ENCODE measurements at places on chromosomes 3 and 15.

DNA sequence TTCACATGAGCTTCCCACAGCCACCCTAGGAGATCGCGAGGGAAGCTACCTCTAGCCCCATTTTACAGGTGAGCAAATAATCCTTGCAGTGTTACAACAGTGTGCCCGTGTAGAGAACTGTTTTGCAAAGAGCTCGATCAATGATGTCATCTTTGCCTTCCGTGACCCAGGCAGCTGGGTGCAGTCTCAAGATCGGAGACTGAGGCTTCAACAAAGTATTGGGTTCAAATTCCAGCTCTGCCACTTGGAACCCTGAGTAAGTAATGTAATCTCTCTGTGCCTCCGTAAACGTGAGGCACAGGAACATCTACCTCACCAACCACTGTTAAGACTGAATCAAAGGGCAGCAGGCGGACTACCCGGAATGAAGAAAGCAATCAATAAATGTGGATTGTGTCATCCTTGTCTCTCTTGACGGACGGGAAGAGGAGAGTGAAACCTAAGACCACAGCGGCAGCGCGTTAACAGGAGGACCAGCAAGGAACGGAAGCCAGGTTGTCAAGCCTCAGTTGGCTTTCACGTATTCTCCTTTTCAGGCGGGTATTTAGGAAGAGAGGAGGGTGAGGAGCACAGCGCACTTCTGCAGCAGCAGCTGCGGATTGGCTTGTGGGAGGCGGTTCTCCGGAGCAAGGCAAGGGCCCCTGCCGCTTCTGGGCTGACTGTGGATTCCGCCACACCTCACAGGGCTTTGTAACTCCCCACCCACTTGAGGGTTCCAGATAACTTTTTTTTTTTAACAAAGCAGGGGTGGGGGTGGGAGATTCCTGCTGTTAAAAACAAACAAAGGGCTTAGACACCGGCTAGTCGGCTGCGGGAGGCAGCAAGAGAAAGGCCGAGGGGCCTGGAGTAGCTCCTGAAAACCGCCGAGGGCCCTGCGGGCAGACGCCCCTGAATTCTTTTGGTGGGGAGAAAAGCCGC, 1.5 kb upstream of the SMAD3 start:
- no peak for DNase-seq

DNA sequence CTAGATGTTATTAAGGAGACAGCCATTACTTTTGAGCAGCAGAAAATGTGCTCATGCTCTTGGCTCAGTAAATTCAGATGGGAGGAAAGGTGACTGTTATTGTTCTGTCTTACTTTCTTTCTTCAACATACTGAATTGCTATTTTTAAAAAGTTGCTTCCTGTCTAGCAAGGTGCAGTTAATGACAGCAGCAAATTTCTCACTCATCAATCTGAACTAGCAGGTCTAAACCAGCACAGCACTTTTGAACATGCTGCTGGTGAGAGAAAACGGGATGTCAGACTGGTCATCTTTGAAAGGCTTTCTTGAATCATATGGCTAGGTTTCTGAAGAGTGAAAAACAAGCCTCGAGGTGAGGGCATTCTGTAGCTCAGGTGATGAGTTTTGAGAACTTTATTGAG, 384.7 kb downstream of the MFSD1 start:
- no peak for DNase-seq

DNA sequence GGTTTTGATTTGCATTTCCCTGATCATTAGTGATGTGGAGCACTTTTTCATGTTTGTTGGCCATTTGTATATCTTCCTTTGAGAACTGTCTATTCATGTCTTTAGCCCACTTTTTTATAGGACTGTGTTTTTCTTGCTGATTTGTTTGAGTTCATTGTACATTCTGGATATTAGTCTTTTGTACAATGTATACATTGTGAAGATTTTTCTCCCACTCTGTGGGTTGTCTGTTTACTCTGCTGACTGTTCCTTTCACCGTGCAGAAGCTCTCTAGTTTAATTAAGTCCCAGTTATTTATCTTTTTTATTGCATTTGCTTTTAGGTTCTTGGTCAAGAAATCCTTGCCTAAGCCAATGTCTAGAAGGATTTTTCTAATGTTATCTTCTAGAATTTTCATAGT, 91.1 kb upstream of the ATP11B start:
- DNase-seq, result no peak

DNA sequence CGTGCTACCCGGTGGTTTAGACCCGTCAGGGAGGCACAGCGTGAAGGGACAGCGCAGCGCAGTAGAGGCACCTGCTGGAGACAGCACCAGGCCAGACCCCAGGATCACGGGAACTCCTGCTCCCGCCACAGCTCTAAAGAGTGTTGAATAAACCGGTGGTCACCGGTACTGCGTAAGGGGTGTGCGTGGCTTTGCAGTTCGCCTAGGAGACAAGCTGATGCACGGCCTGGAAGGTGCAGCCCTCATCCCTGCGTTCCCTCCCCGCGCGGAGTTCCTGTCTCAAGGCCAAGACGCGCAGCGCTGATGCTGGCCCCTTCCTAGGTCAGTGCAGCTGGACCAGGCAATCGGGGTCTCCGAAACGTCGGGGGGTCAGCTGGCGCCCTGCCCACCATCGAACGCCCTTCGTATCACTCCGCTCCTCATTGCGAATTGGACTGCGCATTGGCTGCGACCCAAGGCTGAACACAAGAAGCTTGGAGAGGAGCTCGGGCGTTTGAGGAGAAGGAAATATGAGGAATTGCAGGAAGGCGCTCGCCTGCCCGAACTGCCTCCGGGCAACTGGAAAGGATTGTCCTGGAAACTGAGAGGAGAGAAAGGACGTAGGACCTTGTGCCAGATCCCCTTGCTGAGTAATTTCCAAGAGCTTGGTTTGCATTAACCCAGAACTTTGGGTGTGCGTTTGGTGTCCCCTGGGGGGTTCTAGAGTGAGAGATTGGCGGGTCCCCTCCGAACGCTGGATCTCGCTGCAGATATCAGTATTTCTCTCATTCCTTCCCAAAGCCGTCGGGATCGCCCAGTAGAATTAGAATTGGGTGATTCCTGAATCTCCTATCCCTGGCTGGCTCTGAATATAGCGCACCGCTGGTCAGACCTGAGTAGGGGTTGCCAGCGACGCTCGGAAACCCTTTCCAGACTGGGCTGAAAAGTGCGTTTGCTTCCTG, 2.3 kb upstream of the SOX14 start:
- DNase-seq, result no peak

DNA sequence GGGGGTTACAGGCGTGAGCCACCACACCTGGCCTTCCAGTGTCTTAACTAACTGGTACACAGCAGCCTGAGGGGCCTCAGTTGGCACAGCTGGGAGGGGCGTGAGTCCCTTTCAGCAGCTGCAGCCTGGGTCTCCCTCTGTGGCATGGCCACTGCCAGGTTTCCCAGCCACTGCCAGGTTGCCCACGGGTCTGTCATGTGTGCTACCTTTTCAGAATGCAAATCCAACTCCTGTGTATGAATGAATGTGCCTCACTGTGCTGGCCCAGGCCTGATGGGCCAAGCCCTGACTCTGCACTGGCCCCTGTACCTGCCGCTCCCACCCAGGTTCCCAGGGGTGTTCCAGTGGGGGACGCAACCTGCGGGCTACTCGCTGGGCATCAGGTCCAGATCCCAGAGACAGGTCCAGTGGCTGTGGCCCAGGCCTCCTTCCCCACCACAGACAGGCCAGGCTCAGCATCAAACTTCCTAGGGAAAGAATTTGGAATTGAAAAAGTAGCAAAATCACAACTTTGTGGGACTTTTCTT, 26.0 kb downstream of the WHAMM start:
- no peak for DNase-seq

DNA sequence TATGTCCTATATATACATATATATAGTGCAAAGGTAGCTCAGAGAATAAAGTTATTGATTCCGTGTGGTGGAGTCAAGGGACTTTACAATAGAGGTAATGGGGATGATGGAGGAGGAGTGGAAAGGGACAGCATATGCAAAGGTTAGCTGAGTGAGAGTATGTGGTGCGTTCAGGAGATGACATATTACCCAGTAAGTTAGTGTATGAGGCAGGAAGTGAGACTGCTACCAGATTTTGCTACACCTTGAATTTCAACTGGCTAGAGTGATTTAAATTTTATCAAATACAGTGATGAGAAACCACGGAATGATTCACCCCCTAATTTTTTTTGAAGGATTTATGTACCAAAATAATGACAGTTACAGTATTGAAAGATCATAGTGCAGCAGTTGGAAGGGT, 2.8 kb downstream of the ACTL6A start:
- DNase-seq, result no peak

- no peak for DNase-seq
Measured at GRCh38 chr3:186340204-186340603, 21.8 kb downstream of the DGKG start.

- no peak for DNase-seq
Measured at GRCh38 chr3:12234906-12235305, 54.0 kb upstream of the PPARG start.

DNA sequence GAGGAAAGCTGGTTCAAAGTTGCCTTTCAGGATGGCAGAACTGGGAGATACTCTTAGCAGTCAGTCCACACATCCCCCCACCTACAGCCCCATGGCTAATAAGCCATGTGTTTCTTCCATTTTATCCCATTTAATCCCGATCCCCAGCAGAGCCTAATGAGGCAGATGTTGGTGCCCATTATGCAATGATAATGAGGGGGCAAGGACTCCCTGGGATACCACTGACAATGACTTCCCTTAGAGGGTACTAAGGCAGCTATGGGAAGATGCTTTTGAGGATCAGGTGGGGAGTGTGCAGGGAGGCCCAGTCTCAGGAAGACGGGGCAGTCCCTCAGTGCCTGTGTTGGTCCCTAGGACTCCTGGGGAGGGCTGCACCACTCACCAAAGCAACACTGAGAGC, 43.8 kb upstream of the TBC1D21 start:
- DNase-seq, result no peak

DNA sequence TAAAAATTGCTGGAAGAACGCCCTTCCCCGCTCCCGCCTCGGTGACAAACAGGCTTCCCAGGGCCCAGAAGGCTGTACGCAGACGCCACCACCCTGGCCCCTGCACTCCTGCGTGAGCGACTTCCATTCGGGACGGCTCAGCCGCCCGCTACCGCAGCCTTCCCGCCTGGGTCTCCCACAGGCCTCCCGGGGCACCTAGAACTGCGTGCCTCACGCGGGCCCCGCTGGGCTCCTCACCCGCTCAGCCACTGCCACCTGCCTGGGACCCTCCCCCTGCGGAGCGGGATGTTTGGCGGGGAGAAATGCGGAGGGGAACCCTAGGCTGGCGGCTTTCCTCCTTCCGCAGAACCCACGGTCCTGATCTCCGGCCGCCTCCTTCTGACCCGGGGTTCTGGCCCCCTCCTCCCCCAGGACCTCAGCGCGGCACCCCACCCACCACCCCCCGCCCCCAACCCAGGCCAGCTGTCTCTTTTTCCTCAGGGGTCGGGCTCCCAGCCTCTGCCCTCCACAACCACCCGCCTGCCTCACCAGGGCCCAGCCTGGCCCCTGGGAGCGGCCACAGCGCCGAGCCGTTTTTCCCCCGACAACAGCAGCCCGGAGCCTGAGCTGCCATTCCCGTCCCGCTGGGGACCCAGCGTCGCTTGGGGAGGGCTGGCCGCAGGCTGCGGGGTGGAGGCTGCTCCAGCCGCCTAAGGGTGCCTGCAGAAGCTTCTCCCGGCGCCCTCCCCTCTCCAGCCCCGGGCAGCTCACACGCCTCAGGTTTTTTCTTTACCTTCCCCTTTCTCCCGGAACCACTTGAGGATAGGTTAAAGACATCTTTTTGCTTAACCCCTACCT, 27.6 kb upstream of the RAB7A start:
- no peak for DNase-seq

DNA sequence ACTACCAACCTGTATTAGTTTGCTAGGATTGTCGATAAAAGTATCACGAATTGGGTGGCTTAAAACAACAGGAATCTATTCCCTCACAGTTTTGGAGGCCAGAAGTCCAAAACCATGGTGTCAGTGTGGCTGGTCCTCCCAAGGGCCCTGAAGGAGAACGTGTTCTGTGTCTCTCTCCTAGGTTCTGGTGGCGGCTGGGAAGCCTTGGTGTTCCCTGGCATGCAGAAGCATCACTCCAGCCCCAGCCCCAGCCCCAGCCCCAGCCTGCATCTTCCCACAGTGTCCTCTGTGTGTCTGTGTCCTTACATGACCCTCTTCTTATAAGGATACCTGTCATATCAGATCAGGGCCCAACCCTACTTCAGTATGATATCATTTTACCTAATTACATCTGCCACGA, 272.5 kb upstream of the LYSMD4 start:
- DNase-seq, result no peak

DNA sequence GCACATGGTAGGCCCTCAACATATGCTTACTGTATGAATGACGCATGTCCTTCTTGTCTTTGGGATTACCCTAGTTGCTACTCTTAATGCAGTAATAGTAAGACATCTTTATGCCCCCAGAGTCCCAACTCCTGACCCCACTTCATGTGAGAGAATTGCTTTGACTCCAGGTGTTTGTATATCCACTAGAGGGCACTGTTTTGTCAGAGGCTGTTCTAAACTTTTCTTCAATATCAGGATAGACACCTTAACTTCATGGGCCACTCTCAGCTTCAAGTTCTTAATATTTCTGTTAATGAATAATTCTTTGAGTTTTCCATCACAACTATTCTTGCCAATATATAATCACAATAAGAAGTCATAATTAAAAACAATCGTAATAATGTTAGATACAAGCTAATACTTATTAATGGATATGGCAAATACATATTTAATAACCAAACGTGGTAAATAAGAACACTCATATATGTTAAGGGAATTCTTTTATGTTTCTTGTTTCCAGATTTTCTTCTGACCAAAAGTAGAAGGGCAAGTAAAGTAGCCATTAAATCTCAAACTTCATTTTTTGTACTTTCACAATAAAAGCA, 337.2 kb upstream of the DNAJC19 start:
- DNase-seq, result peak; percentile 11

DNA sequence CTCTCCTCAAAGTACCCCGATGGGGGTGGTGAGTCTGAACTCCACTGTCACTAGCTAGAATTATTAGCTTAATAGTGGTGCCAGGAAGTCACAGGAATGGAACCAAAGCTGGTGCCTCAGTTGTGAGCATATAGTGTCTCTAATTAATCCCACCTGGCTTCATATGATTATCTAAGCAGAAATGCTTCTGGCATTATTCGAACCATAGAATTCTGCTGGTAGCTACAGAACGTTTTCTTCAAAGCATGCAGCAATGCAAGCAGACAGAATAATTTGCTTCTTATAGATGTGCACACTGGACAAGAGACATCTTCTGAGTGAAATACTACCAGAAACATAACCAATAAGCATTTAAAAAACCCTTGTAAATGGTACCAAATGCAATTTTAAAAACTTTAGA, 160.9 kb downstream of the IMPG2 start:
- DNase-seq, result no peak

DNA sequence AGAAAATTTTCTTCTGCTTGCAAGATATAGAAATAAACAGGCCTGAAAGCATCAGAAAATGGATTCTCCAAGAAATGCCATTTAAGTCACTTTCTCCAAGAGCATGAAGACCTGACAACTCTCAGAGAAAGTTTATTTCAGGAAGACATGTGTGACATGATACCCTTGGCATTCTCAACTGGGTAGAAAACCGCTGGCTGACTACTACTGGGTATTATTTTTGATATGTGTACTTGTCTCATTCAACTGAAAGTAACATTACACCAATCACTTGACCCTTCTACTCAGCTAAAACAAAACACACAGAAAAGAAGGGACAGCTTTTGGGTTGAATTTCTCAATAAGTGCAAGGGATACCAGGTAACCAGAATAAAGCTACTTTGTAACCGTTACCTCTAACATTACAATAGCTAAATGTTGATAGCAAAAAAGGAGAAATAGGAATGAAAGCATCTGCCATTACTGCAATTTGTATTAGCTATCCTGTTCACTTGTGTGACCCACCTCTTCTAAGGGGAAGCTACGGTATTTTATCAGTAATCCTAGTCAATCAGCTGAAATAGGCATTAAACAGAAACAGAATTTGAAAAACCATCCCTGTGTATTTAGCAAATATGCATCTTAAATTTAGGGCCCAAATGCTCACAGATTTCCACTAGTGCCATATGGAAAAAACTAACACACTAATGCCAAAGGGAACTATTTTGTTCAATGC, 7.3 kb downstream of the TRA2B start:
- no peak for DNase-seq

Measured in inflammatory macrophage (primary cell).